ENCODE measurements at places on chromosomes 7 and 10. TPM values are rescaled to one million over a fixed set of nuclear protein-coding genes. Genes with fewer than 3 reads are reported as not detected.

GRCh38 chr7:16811551-16811950 lies 6.8 kb upstream of the AGR2 start:
- no peak for DNase-seq
- no peak overlapping the region for H3K4me3 ChIP-seq
- no peaks in the 10 kb centered on the region for H3K36me3 ChIP-seq
- no peak overlapping the region for H3K27ac ChIP-seq
- peaks cover 11% of the 10 kb centered on the region for H3K27me3 ChIP-seq

Gene SLC29A4
- 0.29 TPM for total RNA-seq

- no peaks in the 10 kb centered on the region for H3K36me3 ChIP-seq
- H3K4me3 ChIP-seq = no peak overlapping the region
- DNase-seq = no peak
- H3K27ac ChIP-seq = no peak overlapping the region
- H3K4me1 ChIP-seq = no peaks in the 10 kb centered on the region
Observed at GRCh38 chr10:34850558-34850957, 35.5 kb upstream of the PARD3 start.

DNA sequence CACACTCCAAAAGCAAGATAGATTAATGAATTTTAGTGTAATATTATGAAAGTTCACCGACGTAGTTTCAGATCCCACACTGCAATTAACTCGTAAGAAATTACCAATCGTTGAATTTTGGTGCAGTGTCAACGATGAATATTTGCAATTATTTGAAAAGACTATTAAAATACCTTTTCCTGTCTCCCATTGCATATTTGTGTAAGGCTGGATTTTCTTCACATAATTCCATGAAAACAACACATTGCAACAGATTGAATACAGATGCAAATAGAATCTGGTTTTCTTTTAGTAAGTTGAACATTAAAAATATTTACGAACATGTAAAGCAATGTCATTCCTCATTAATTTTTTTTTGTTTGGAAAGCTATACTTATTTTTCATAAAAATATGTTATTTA lies 50.9 kb downstream of the DNMBP start:
- no peak overlapping the region for H3K4me3 ChIP-seq
- no peak for DNase-seq
- no peaks in the 10 kb centered on the region for H3K27me3 ChIP-seq
- no peak overlapping the region for H3K27ac ChIP-seq

Gene TIMM23
- total RNA-seq = 107 TPM

- no peak for DNase-seq
- H3K4me3 ChIP-seq = no peak overlapping the region
- no peak overlapping the region for H3K27ac ChIP-seq
- peaks cover 5% of the 10 kb centered on the region for H3K4me1 ChIP-seq
- no peaks in the 10 kb centered on the region for H3K36me3 ChIP-seq
- H3K27me3 ChIP-seq = peaks cover 3% of the 10 kb centered on the region
Observed at GRCh38 chr7:74282748-74283459, 6.3 kb upstream of the CLIP2 start.

DNA sequence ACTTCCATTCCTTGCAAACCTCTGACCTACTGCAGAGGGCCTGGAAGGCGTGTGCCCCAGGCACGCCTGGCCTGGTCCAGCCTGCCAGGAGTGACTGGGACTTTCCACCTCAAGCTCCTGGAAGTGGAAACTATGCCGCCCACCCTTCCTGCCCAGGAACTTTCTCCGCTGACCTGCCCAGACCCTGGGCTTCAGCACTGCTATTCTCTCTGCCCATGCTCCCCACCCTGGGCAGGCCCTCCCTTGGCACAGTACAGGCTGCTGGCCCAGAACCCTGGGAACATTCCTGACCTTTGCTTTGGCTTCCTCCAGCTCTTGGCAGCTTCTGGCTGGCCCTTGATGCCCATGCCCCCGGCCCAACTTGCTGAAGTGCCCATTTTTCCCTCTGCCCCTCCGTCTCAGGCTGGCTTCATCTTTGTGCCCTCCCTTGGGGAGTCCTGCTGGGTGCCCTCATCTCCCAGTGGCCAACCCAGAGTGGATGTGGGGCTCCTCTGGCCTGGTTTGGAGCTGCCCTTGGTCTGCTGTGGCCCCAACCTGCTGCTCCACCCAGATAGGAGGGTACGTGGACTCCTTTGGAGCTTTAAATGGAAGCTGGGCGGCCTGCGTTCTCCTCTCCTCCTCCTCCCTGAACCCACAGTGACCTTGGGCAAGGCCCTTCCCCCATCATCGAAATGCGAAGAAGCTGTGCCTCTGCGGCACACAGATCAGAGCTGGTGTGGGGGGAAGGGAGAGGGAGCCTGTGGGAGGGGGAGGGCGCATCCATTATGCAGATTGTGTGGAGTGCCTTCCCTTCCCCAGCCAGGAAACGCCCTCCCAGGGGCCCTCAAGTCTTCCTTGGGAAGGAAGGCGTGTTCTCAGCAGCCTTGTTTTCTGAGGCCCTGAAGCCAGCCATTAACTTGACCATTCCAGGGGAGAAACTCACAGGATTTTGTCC lies 3.4 kb downstream of the MMRN2 start:
- no peaks in the 10 kb centered on the region for H3K27me3 ChIP-seq
- no peak overlapping the region for H3K27ac ChIP-seq
- DNase-seq = no peak
- peaks cover 8% of the 10 kb centered on the region for H3K4me1 ChIP-seq
- H3K4me3 ChIP-seq = no peak overlapping the region

Gene SLC13A1
- total RNA-seq = 0.05 TPM

Gene RHOBTB1
- not detected for total RNA-seq

DNA sequence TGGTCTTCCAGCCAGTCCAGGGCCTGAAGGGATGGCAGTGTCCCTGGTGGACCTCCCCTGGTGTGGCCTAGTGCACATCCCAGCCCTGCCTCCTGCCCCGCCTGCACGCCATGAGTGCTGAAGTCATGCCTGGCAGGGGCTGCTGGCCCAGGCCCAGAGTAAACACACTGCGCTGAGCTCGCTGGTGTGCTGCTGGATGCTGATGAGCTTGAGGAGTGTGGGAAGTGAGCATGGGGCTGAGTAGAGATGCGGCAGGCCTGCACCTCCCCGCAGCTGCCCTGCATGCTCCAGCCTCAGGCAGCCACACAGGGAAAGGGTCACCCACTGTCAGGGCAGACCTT lies 43.2 kb downstream of the HTRA1 start:
- no peak overlapping the region for H3K4me3 ChIP-seq
- no peaks in the 10 kb centered on the region for H3K36me3 ChIP-seq
- H3K4me1 ChIP-seq = no peaks in the 10 kb centered on the region
- H3K27ac ChIP-seq = no peak overlapping the region

Gene PRRT4
- total RNA-seq = 0.21 TPM

Gene ADCYAP1R1
- total RNA-seq = not detected

- H3K36me3 ChIP-seq = no peaks in the 10 kb centered on the region
- DNase-seq = no peak
- H3K27me3 ChIP-seq = no peaks in the 10 kb centered on the region
- H3K27ac ChIP-seq = no peak overlapping the region
- H3K4me1 ChIP-seq = no peaks in the 10 kb centered on the region
Observed at GRCh38 chr7:119868387-119868786, 404.6 kb upstream of the KCND2 start.
